ENCODE measurements at places on chromosomes 16 and 17. TPM values are rescaled to one million over a fixed set of nuclear protein-coding genes. Genes with fewer than 3 reads are reported as not detected.
A peak's percentile ranks its signal among the peaks of the same experiment; 100 is the strongest.

DNA sequence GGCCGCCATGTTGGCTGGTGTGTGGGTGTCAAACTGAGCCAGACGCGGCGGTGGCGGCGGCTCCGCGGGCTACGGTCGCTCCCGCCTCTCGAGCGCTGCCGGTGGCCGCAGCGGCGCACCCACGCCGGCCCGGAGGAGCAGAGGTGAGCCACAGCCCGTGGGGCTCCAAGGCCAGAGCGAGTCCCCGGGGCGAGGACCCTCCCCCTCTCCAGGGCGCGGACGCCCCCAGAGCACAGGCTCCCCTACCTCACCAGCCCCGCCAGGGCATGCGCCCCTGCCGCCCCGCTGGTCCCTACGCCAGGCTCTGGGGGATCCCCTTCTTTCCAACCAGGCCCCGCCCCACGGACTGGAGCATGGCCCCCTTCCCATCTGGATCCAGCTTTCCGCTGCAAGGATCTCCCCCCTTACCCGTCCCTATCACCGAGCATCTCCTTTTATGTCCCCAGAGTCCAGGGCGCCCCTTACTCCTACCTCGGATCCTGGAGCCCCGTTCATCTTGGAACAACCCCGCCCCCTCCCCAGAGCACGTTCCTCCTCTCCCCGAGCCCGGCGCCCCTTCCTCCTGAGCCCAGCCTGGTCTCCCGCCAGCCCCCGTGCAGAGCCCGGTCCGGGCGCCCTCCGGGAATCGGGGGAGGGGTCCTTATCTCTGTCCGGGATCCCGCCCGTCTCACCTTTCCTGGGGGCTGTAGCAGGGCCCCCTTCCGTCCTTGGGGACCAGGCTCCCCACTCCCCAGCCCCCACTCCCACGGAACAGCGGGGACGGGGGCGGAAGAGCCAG is 412 bp downstream of the EPN2 start:
- H3K27me3 ChIP-seq, result no peaks in the 10 kb centered on the region
- H3K4me1 ChIP-seq, result peaks cover 6% of the 10 kb centered on the region
- peak overlapping the region; percentile 94 for H3K27ac ChIP-seq
- H3K4me3 ChIP-seq, result peak overlapping the region; percentile 95
- H3K36me3 ChIP-seq, result no peaks in the 10 kb centered on the region

DNA sequence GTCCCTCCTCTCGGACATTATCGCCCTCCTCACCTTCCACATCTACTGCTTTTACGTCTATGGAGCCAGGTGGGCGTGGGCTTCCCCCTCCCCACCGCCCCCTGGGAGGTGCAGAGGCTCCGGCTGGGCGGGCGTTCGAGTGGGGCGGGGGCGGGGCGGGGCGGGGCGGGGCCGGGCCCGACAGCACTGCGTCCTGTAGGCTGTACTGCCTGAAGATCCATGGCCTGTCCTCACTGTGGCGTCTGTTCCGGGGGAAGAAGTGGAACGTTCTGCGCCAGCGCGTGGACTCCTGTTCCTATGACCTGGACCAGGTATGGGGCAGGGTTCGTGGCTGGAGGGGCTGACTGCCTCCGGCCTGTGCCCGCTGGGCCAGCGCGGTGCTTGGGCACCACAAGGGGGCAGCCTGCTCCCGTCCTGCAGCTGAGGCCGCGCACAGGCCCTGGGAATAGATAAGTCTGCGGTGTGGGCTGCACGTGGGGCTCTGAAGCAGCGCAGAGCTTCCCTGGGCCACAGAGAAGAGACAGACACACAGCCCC is 9.2 kb downstream of the PIGQ start:
- no peak for DNase-seq
- no peaks in the 10 kb centered on the region for H3K36me3 ChIP-seq
- H3K4me1 ChIP-seq, result no peaks in the 10 kb centered on the region
- no peak overlapping the region for H3K27ac ChIP-seq

DNA sequence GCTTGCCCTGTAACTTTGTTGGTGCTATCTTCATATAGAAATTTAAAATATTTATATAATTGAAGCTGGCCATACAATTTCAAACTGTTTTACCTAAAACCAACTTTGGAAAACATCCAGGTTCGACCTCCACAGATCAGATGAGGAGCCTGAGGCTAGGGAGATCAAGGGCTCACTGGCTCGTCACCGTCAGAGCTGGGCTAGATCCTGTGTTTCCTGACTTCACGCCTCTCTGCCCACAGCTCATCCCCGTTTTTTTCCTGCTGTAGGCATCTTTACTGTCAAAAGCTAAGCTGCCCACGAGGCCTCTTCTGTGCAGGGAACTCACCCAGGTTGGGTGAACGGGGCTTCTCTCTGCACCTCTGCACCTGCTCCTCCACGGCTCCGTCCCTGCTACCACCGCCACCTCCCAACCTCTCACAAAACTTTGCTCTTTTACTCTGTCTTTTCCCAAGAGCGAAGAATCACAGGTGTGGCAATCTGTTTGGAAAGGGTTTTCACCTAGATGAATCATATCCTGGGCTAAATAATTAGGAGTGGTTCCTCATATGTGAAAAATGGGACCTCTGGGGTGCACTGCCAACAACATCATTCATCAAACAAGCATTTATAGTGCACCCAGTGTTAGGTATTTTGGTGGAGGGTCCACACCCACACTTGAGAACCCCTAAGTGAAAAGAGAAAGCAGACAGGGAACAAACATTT is 24.8 kb upstream of the KDM6B start:
- H3K36me3 ChIP-seq, result no peaks in the 10 kb centered on the region
- H3K4me1 ChIP-seq, result no peaks in the 10 kb centered on the region
- no peaks in the 10 kb centered on the region for H3K27me3 ChIP-seq
- no peak overlapping the region for H3K27ac ChIP-seq
- H3K4me3 ChIP-seq, result no peak overlapping the region
- no peak for DNase-seq

DNA sequence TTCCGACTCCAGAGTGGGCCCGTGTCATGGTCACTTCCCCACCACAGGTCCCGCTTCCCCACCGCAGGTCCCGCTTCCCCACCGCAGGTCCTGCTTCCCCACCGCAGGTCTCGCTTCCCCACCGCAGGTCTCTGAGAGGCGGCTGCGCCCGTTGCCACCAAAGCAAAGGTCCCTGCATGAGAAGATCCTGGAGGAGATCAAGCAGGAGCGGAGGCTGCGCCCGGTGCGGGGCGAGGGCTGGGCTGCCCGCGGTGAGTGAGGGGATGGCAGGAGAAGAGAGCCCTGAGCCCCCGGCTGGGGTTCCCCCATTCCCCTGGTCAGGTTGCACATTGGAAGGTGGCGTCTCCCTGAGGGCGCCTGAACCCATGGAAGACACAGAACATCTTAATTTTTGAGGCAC is 17.4 kb upstream of the TCF25 start:
- no peak for DNase-seq
- no peaks in the 10 kb centered on the region for H3K4me1 ChIP-seq
- H3K27ac ChIP-seq, result no peak overlapping the region
- H3K4me3 ChIP-seq, result no peak overlapping the region
- H3K27me3 ChIP-seq, result no peaks in the 10 kb centered on the region

- no peaks in the 10 kb centered on the region for H3K27me3 ChIP-seq
- no peak for DNase-seq
- H3K4me3 ChIP-seq, result no peak overlapping the region
- no peak overlapping the region for H3K27ac ChIP-seq
- H3K4me1 ChIP-seq, result no peaks in the 10 kb centered on the region
Observed at GRCh38 chr17:12391468-12391867, 274.2 kb upstream of the MYOCD start.

DNA sequence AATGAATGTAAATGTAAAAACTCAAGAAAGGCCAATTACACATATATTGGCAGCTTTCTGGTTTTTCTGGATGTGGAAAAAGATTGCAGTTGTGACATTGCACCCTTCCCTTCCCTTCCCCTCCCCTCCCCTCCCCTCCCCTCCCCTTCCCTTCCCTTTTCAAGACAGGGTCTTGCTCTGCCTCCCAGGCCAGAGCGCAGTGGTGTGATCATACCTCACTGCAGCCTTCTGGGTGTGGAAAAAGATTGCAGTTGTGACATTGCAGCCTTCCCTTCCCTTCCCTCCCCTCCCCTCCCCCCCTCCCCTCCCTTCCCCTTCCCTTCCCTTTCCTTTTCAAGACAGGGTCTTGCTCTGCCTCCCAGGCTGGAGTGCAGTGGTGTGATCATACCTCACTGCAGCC is 41.7 kb downstream of the PIK3R5 start:
- H3K4me1 ChIP-seq, result no peaks in the 10 kb centered on the region
- no peak for DNase-seq
- no peak overlapping the region for H3K27ac ChIP-seq
- H3K36me3 ChIP-seq, result no peaks in the 10 kb centered on the region
- no peaks in the 10 kb centered on the region for H3K27me3 ChIP-seq

- H3K36me3 ChIP-seq, result no peaks in the 10 kb centered on the region
- no peak overlapping the region for H3K4me3 ChIP-seq
- no peak overlapping the region for H3K27ac ChIP-seq
- H3K4me1 ChIP-seq, result no peaks in the 10 kb centered on the region
Observed at GRCh38 chr17:50642722-50643656, 8.3 kb downstream of the ABCC3 start.

- no peak overlapping the region for H3K27ac ChIP-seq
- DNase-seq, result no peak
- H3K36me3 ChIP-seq, result no peaks in the 10 kb centered on the region
- peaks cover 4% of the 10 kb centered on the region for H3K27me3 ChIP-seq
- H3K4me3 ChIP-seq, result no peak overlapping the region
- H3K4me1 ChIP-seq, result no peaks in the 10 kb centered on the region
Observed at GRCh38 chr17:82378741-82379021, 7.1 kb downstream of the UTS2R start.

DNA sequence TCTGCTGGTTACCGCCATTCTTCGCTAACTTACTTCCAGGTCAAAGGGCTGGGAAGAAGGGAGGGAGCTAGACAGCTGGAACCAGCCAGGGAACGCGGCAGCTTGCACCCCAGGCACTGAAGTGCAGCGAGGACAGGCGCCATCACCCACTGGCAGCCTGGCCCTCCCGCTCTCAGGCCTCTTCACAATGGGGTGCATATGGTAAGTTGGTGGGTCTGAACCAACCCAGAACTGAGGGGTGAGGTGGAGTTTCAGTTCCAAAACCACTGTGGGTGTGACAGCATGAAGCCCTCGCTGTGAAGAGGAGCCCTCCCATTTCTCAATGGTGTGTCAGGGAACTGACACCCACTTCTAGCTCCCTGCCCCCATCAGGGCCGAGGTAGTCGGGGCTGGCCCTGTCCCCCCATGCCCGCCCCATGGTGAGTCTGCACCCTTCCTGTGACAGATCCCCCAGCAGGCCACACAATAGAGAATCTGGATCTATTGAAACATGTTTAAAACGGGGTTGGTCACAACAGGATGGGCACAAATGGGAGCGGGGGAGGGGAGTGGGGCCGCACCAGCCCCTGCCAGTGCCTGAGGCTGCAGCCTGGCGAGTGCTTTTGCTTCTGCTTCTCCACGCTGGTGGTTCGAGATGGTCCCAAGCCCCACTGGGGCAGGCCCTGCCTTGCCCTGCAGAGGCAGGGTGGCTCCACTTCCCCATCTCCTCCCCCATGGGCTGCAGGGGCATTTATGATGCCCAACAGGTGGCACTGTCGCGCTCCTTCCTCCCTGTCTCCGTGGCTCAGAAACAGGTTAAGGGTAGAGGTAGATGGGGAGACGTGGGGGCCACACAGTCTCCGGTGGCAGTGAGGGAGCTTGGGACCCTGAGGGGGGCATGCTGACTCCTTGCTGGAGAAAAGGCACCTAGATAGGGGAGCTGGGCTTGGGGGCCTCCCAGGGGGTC is 2.3 kb downstream of the LIMD2 start:
- no peak overlapping the region for H3K27ac ChIP-seq
- peaks cover 10% of the 10 kb centered on the region for H3K4me1 ChIP-seq
- no peaks in the 10 kb centered on the region for H3K27me3 ChIP-seq
- DNase-seq, result no peak

GRCh38 chr16:69201787-69202186 is 14.8 kb downstream of the SNTB2 start:
- H3K27me3 ChIP-seq, result no peaks in the 10 kb centered on the region
- H3K4me1 ChIP-seq, result no peaks in the 10 kb centered on the region
- H3K4me3 ChIP-seq, result no peak overlapping the region
- H3K27ac ChIP-seq, result peak overlapping the region; percentile 65
- no peak for DNase-seq

GRCh38 chr17:80918731-80919130 is 72.9 kb upstream of the CHMP6 start:
- no peaks in the 10 kb centered on the region for H3K27me3 ChIP-seq
- DNase-seq, result no peak
- peaks cover 37% of the 10 kb centered on the region for H3K4me1 ChIP-seq
- H3K27ac ChIP-seq, result peak overlapping the region; percentile 77

DNA sequence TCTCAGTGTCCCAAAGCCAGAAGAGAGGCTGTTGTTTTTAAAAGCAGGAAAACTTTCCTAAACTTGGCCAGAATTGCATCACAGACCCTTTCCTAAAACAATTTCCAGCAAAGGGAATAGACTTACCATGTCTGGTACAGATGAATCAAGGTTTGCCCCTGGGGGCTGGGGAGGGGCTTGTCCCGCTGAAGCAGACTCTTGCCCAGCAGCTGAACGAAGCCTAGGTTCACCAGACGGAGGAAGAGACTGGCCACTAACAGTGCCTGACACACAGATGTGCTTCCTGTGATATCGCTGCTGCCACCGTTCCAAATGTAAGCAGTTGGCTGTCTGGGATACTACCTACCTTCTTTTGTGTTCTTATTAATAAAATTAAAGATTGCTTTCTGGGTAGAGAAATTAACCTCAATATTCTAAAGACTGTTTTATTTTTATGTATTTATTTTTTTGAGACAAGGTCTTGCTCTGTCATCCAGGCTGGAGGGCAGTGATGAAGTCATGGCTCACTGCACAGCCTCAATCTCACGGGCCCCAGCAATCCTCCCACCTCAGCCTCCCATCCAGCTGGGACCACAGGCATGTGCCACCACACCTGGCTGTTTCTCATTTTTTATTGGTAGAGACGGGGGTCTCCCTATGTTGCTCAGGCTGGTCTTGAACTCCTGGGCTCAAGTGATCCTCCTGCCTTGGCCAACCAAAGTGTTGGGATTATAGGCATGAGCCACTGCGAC is 13.5 kb downstream of the PRCD start:
- no peaks in the 10 kb centered on the region for H3K4me1 ChIP-seq
- H3K36me3 ChIP-seq, result no peaks in the 10 kb centered on the region
- no peak overlapping the region for H3K4me3 ChIP-seq
- H3K27ac ChIP-seq, result no peak overlapping the region

GRCh38 chr16:17215306-17215705 is 255.5 kb downstream of the XYLT1 start:
- no peaks in the 10 kb centered on the region for H3K36me3 ChIP-seq
- no peaks in the 10 kb centered on the region for H3K27me3 ChIP-seq
- no peak overlapping the region for H3K4me3 ChIP-seq
- H3K27ac ChIP-seq, result no peak overlapping the region
- no peak for DNase-seq
- no peaks in the 10 kb centered on the region for H3K4me1 ChIP-seq

- H3K27me3 ChIP-seq, result no peaks in the 10 kb centered on the region
- H3K4me1 ChIP-seq, result no peaks in the 10 kb centered on the region
- H3K27ac ChIP-seq, result no peak overlapping the region
- H3K4me3 ChIP-seq, result no peak overlapping the region
- no peaks in the 10 kb centered on the region for H3K36me3 ChIP-seq
Observed at GRCh38 chr17:59733697-59734096, 26.2 kb downstream of the VMP1 start.

Gene TSNAXIP1
- total RNA-seq, result 3.7 TPM

Gene TNRC6C
- 15.9 TPM for total RNA-seq

Gene C16orf74
- 6.4 TPM for total RNA-seq

Gene TMIGD1
- total RNA-seq, result not detected

Gene HYDIN
- under 0.01 TPM for total RNA-seq

Gene BCL6B
- 21.1 TPM for total RNA-seq

Gene CCL5
- total RNA-seq, result 0.35 TPM
